Ascending aorta (tissue), 2 donors: ENCODE measurements at places on chromosomes 16 and 17.

DNA sequence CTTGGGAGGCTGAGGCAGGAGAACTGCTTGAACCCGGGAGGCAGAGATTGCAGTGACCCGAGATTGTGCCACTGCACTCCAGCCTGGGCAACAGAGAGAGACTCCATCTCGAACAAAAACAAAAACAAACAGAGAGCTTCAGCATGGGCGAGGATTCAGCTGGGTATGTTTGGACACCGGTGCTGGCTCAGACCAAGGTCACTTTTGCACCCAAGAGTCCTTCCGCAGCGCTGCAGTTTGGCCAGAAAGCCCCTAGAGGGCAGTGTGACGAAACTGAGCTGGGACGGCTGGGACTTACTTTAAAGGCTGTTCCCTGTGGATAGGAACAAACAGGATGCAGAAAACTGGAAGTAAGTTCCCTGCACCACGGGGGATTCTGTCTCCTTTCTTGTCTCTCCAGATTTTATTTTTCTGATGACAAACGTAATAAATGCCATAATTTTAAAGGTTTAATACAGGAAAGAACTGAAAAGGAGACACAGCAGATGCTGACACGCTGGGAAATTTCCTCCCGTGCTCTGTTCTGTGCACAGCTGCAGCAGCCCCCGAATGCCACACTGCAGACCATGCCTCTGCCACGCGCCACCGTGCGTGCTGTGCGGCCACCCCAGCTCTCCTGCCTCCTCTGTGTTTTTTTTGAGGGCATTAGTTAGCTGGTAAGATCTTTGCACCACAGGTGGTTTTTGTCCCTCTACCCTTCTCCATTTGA is 25.2 kb upstream of the USP36 start:
- DNase-seq = no peak

DNA sequence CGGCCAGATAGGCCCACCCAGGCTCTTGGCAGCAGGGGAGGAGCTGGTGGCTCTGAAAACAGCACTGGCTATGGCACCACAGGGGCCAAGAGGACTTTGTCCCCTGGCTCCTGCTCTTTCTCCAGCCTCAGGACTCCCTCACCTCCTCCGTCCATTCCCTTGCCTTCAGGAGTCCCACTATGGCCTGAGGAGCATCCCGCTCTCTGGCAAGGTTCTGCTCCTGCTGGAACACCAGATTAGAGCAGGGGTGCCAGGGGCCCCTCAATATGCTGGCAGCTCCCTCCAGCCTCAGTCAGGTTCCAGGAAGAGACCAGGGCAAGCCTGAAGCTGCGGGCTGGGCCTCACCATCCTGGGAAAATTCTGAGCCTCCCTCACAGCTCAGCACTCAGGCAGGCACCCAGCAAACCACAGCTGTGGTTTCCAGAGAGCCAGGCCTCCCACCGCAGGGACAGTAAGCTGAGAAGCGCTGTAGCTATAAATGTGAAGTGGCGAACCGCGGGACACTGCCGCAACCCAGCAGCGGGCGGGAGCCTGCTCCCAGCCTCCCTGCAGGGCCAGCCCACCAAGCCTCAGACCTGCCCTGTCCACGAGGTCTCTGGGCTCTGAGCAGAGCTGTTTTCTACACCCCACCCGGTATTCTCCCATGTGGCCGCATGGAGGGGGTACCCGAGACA is 25.7 kb downstream of the C17orf100 start:
- DNase-seq = no peak

GRCh38 chr16:54177052-54177861 is 109.3 kb downstream of the IRX3 start:
- no peak for DNase-seq

DNA sequence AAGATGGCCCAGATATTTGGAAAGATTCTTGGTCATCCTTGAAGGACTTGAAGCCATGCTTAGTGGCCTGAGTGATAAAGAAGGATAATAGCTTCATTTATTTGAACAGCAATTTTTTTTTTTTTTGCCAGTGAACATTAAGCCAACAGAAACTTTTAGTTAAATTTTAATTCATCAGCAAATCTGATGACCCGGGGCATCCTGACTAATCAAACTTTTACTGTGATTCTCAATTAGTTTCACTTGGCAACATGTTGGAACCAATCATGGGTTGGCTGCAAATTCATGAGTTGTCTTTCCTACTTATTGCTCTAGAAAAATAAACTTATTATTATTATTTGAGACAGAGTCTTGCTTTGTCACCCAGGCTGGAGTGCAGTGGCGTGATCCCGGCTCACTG is 74.4 kb downstream of the SHISA9 start:
- DNase-seq = no peak

DNA sequence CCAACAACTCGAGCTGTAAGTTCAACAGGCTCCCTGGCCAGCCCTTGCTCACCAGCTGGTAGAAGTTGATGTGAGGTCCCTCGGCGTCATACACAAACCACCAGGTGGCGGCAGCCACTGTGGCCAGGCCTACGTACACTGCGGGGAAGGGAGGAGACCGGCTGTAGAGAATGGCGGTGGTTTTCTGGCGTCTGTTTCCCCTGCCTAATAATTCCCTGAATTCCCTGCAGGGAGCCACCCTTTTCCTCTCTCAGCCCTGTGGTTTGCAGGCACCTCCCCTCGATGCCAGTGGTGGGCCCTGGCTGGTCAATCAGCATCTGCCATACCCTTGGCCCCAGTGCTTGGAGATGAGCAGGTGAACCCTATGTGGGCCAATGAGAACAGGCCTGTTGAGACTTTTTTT is 18.9 kb upstream of the P2RX1 start:
- DNase-seq = no peak

DNA sequence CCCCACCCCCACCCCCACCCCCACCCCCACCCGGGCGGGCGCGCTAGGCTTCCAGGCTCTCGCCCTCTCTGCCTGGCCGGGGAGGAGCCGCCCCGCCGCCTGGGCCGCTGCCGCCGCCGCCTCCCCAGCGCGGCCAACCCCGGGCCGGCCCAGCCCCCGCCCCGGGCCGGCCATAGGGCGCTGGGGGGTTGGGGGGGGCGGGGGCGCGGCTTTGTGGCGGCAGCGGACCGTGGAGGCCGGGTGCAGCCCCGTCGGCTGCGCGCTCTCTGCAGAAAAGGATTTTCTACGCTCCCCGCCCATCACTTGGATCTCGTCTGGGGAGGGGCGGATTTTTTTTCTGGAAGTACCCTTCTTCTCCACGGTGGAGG is 230.9 kb downstream of the MRTFB start:
- DNase-seq = no peak

DNA sequence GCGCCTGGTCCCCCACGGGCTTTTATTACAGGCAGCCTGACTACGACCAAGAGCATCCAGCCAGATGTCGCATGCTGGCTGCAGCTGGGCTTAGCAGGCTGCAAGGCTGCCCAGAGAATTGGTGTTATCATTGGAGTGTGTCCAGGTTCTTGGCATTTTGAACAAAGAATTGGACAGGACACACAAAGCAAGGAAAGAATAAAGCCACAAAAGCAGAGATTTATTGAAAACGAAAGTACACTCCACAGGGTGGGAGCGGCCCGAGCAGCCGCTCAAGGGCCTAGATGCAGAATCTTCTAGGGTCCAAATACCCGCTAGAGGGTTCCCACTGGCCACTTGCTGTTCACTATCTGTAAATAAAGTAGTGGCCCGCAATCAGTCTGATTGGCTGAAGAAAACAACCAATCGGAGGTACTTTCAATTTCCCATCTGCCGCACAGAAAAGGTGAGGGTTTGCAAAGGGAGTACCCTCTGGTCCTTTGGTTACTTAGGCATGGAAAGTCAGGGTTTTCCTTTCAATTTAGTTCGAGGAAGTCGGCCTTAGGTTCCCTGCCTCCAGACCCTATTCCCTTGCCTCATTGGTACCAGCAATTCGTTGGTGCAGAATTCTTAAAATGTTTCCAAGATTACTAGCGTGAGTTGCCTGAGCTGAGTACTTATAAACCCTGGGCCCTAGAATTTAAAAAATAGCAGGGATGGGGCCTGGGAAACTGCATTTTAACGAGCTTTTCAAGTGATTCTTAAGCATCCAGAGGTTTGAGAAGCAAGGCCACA is 38.5 kb upstream of the CNEP1R1 start:
- no peak for DNase-seq

- DNase-seq = no peak
Observed at GRCh38 chr17:58501451-58501850, 13.0 kb downstream of the MTMR4 start.

GRCh38 chr16:88064889-88065746 is 113.9 kb downstream of the BANP start:
- no peak for DNase-seq

GRCh38 chr16:8866118-8866883 is 2.5 kb downstream of the CARHSP1 start:
- no peak for DNase-seq

GRCh38 chr17:81093619-81094508 is 58.9 kb downstream of the BAIAP2 start:
- no peak for DNase-seq

DNA sequence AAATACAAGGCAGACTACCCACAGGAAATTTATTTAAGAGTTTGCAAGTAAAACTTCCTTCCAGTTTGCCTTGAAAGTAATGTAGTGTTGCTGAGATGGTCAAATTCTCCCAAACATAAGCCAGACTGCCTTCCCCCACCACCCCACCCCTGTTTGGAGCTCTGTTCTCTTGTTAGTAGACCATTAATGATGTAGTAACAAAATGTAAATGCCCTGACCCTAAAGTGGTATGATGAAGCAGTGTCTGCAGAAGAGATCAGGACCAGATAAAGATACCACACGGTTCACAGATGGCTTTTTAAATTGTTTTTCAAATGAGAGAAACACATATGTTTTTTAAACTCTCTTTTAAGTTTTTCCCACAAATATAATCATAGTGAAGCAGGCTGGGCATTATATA is 136.4 kb upstream of the TMEM97 start:
- DNase-seq = no peak

DNA sequence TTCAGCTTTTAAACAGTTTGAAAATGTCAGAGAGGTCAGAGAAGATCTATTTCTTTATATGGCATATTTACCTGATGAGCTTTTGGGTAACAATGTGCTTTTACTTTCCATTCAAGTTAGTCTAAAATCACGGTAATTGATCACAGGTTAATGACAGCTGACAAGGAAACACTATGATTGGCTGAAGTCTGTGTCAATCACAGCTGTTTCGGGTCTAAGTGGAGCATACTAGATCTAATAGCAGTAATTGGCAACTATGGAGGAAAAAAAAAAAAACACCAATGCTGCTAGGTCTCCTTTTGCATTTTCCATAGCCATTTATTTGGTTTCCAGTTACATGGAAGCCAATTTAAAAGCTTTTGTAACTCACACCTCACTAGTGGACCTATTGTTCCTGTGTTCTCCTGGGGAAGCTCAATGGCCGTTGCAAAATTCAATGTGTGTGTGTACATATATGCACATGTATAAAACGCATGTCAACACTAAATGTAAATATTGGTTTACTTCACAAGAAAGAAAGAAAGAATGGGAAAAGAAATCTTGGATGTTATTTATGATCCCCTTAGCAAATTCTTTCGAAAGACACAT is 568.3 kb upstream of the ZFHX3 start:
- DNase-seq = no peak
